COR-L47 (cell line): ENCODE measurements at places on chromosomes 16 and 17.

DNA sequence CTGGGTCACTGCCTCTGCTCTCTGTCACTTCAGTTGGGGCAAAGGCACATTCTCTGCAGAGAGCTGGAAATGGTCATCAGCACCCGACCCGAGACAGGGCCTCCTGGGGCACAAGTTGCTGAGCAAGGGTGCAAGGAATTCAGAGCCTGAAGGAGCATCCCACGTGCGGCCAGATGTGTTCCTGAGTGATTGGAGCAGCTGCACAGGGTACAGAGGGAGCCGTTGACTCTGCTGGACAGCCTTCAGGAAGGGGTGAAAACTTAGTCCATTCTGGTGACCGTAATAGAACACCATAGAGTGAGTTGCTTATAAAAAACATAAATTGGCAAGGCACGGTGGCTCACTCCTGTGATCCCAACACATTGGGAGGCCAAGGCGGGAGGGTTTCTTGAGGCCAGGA lies 106.8 kb downstream of the CCDC182 start:
- no peak for DNase-seq

DNA sequence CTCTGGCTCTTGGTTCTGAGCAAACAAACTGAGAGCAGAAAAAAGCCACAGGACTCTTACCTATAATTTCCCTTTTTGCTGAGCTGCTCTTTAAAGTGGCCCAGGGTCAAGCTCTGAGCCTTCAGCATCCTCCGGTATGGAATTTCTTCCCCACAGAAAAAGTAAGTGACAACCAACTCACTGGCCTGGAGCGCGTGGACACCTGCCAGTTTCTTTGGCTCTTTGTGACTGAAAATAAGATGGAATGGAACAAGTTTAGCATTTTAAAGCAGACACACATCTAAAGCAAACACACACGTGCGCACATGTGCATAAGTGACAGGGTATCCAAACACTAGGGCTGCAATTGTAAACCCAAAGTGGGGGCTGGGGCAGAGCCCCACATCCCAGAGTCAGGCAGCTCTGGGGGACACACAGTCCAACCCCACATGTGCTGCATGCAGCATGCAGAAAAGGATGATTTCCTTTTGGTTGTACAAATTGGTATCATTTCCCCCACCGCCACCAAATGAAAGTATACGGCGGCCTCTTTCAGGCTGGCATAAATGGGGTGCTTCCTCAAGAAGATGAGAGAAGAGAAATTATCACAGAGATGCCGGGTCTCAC lies 27.5 kb downstream of the AXIN2 start:
- DNase-seq: no peak

- no peak for DNase-seq
These were observed 447.2 kb downstream of the KIF2B start for GRCh38 chr17:54269881-54270280.

- no peak for DNase-seq
These were observed 453.3 kb downstream of the XYLT1 start for GRCh38 chr16:17017442-17017841.

DNA sequence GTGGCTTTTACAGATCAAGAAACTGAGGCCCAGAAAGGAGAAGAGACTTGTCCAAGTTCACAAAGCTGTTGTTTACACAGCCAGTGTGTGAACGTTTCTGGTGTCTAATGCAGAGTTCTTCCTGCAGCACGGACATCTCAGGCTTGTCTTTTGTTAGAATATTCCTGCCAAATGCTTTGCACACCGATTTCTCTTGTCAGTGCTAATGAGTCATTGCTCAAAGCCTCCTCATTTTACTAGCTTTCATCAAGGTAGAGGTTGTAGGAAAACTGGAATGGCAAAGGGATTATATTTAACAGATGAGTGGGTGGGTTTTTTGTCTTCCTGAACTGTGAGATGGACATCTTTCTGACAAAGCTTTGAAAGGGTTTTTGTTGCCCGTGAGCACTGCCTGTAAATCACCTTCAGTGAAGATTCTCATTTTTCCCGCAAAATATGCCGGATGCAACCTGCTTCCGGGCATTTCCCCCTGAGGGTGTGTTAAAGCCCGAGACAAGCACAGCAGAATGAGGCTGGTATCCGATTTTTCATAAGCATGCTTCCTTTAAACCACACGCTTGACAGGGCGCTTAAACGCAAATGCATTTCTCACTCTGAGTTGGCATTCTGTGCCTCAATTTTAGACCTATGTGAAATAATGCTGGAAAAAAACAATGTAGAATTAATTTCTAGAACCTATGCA lies 14.7 kb downstream of the PMM2 start:
- DNase-seq: no peak

- no peak for DNase-seq
These were observed 51.4 kb downstream of the RAP1GAP2 start for GRCh38 chr17:2847381-2848333.

DNA sequence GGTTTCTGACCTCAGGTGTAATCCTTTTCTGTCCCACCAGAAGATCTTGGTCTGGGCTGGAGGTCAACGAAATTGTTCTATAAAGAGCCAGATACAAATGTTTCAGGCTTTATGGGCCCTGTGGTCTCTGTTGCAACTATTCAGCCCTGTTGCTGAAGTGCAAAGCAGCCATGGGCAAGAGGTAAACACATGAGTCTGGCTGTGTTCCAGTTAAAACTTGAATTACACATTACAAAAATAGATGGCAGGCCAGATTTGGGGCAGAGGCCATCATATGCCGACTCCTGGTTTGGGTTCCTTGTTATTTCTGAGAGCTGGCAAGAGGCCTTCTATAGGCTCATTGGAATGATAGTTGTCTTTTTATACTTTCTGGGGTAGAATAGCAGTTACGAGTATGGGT lies 114.4 kb downstream of the SDR42E1 start:
- DNase-seq: no peak

- DNase-seq: peak; percentile 46
These were observed 151.0 kb upstream of the RBL2 start for GRCh38 chr16:53282975-53283946.

DNA sequence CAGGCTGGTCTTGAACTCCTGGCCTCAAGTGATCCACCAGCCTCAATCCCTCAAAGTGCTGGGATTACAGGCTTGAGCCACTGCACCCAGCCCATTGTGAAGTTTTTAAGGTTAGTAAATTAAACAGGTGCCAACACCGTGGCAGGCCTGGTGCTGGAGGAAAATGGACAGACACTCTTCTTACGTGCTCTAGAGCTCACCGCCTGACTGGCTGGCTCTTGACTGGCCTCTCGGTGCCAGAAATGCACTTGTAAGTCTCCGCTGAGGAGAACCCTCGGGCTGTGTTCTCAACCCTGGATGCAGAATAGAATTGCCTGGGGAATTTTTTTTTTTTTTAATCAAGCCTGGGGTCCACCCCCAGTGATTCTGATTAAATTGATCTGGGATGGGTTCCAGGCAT lies 10.3 kb upstream of the HAS3 start:
- no peak for DNase-seq
